ENCODE measurements at places on chromosomes 2 and 18.

DNA sequence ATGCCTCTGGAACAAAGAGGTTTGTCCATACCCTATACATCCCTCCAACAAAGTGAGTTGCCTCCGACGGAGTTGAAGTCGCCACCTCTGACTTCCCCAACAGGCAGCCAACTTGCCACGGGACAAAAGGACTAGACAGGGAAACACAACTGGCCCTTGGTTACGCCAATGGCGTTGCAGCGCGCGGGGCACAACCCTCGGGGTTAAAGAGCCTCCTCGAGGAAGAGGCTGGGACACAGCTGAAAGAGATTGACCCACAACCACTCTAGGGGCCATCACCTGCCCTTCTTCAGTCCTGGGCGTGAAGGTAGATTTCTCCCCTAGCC lies 545 bp downstream of the GTF3C2 start:
- peak; percentile 43 for DNase-seq

GRCh38 chr2:205763708-205764211 lies 81.5 kb downstream of the NRP2 start:
- peak; percentile 63 for DNase-seq

DNA sequence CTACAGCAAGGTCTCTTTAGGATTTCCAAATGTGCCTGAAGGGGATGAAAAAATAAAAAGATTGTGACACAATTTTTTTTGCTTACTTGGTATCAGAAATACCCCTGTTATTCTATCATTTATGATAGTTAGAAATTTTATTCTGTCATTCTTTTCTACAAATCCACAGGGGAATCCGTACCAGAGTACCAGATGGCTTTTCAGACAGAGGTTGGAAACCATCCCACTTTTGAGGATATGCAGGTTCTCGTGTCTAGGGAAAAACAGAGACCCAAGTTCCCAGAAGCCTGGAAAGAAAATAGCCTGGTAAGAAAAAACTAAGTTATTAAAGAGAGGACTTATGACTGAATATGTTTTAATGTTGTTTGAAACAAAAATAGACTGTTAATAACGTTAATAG lies 92.6 kb upstream of the FAM117B start:
- peak; percentile 30 for DNase-seq

- DNase-seq, result no peak
These were observed 166.7 kb downstream of the L3MBTL4 start for GRCh38 chr18:6248017-6248416.

- no peak for DNase-seq
These were observed 8.5 kb downstream of the ACOXL start for GRCh38 chr2:110740747-110741349.
